ENCODE measurements at places on chromosomes 7 and 10.
A peak's percentile ranks its signal among the peaks of the same experiment; 100 is the strongest.

- no peak for DNase-seq
Measured at GRCh38 chr10:63866747-63867140, 345.5 kb downstream of the REEP3 start.

GRCh38 chr10:100184426-100184825 is 1.4 kb downstream of the ERLIN1 start:
- no peak for DNase-seq

- peak; percentile 81 for DNase-seq
Measured at GRCh38 chr10:63115732-63116383, 17.3 kb upstream of the NRBF2 start.

GRCh38 chr10:13681095-13681494 is 94.3 kb downstream of the PRPF18 start:
- no peak for DNase-seq

DNA sequence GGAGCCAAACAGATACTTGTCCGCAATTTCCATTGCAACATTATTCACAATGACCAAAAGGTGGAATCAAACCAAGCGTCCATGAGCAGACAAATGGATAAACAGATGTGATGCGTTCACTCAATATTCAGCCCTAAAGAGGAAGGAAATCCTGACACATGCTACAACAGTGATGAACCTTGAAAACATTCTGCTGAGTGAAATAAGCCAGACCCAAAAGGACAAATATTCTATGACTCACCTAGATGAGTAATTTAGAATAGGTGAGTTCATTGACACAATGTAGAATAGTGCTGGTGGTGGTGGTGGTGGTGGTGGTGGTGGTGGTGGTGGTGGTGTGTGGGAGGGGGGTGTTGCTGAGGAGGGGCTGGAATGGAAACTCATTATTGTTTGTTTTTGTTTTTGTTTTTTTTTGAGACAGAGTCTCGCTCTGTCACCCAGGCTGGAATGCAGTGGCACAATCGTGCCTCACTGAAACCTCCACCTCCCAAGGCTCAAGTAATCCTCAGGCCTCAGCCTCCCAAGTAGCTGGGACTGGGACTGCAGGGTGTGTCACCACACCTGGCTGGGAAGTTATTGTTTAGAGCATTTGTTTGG is 28.6 kb downstream of the SMKR1 start:
- no peak for DNase-seq

- no peak for DNase-seq
Measured at GRCh38 chr10:92131275-92131820, 159.5 kb downstream of the CPEB3 start.

DNA sequence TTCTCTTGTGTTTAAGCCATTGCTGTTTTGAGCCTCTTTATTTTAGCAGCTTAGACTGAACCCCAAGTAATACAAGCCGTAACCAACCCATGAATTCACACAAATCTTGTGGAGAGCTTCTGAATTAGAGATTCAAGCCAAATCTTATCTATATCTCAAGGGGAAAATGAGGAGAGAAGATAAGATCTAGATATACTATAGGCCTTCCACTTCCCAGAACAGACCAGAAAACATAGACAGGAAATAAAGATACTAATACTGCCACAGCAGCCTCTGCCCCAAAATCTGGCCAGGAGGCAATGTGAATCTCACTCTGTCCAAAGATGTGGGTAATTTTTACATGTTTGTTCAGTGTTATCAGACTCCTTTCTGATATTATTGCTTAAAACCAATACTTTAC is 307.2 kb downstream of the PTEN start:
- no peak for DNase-seq

- peak; percentile 47 for DNase-seq
Measured at GRCh38 chr10:89426230-89426868, 12.0 kb downstream of the IFIT5 start.

GRCh38 chr10:97765201-97765600 is 6.6 kb downstream of the SFRP5 start:
- no peak for DNase-seq

DNA sequence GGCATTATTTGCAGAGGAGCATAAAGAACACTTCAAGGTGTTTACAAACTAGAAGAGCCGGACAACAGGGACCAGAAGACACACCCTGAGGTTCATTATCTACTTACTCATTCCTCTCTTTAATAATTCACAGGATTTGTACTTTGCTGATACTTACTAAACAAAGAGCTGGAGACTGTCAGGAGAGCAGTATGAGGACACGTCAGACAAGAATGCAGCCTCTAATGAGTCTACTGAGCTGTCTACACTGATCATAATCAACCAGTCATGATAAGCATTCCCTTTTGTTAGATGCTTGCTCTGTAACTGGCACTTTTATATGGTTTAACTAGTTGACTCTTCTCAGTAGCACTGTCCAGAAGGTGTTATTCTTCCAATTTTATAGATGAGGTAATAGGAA is 243.3 kb upstream of the CDC14C start:
- DNase-seq = no peak

DNA sequence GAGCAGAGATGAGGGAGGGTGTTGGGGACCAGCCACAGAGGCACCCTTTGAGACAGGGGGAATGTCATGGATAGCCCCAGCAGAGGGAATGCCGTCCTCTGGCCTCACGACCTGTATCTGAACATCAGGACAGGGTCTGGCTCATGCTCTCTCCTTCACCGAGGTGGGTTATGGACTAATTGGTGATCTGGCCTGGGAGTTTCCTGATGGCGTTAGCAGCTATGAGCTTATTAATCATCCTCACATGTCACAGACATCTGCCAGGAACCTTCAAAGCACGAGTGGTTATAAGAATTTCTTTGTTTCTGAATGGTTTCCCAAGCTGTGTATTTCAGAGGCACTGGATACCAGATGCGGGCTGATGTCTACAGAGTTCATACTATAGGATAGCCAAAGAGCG is 6.9 kb downstream of the CPA4 start:
- peak; percentile 90 for DNase-seq

- no peak for DNase-seq
Measured at GRCh38 chr7:138875794-138876193, 77.8 kb upstream of the ATP6V0A4 start.

DNA sequence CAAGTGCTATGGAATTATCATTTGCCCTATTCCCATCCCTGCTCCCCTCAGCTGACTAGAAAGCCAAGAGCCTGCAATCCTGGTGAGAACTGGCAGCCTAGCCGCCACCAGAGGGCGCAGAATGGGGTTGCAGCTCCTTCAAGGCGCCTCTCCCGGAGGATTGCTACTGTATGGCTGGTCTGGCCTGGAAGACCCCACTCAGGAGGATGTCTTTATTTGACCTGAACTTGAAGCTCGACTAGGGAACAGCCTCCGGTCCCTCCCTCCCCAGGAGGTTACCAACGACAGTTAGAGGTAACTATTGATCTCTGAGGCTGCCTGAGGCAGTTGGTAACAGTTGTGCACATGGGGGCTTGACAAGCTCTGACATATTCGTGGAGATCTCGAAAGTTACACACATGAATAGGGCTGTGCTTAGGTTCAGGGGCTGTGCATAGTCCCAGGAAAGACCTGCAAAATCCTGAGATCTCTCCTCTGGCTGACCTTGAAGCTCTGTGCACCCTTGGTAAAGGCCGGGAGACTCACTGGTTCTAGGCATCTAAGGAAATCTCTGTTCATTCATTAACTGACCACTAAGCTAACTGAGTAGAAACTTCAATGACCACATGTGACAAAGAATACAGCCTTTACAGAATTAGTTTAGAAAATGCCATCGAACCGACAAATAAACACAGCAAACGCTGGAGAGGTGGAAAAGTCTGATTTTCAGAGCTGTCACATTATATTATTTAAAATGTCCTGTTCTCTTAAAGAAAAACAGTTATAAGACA is 65.7 kb downstream of the TSPAN12 start:
- DNase-seq = peak; percentile 71

DNA sequence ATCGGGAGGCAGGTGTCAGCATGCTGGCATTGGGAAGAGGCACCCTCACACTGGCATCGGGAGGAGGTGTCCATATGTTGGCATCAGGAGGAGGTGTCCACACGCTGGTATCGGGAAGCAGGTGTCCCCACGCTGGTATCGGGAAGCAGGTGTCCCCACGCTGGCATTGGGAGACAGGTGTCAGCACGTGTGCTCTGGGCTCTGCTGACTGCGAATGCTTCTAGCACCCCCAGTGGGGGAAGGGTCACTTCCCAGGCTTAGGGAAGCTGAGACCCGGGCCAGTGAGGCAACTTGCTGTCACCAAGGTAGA is 92.5 kb upstream of the IKZF1 start:
- DNase-seq = no peak

GRCh38 chr10:71132321-71132810 is 80.0 kb upstream of the UNC5B start:
- DNase-seq = no peak

DNA sequence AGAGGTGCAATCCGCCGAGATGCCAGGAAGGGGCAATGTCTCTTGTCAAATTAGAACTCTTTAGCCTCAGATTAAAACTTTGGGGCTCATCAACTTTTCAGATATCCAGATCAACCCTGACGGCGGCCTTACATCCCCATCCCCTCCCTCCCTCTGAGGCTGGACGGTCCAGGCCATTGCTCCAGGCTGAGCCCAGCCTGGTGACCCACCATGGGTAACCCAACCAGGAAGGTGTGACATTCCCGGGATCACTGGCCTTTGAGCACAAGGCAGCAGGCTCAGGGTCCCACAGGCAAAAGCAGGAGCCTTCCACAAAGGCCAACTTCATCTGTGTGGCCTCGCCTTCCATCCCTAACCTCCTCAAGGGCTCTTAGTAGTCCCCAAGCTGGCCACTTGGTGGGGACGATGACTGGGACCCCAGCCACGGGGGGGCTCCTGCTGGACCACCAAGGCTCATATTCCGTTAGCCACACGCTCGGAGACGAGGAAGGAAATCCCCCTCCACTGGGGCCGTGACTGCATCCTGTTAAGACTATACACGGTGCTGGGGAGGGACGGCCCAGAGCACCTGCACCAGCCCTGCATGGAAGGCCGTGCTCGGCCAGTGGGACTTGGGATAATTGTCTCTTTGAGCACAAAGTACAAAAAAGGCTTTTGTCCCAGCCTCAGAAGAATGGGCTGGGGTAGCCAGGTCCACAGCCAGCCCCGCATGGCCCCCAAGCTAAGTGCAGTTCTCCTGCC is 62.8 kb downstream of the ZRANB1 start:
- DNase-seq = no peak

All from COLO829 (cell line).